ENCODE measurements at places on chromosomes 7 and 10.

DNA sequence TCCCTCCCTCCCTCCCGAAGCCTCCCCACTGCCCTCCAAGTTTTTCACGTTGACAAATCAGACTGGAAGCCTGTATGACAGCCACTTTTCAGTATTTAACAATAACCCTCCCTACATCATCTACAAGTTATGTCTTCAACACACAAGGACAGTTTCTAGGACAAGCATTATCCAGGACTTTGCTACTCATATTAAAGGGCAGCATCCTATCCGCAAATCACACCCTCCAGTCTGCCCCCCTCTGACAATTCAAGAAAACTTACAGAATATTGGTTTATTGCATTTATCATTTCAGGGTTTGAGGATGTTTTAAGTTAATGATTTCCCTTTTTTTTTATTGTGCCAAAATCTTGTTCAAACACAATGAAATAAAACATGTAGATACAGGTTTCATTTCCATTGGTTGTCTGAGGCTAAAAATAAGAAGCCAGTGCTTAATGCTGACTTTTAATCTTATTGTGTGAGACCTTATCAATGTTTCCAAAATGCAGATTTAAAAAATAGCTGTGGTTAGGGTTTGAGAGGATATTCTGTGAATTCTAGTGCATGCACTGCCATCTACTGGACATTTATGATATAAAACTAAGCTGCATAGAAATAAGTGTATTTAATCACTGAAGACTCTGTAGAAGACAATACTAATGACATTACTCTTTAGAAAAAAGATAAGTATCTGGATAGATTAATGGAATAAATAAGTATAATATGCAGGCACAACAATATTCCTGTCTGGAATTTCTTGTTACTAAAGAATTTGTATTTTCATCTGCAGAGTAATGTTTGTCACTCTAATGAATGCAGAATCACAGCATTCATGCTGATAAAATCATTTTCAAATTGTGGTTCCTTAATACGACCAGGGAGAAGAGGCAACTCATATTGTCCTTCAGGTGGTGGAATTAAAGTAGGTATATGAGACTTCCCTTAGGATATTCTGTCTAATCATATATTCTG is 64.1 kb downstream of the CAV1 start:
- peak; percentile 78 for DNase-seq

- DNase-seq: peak; percentile 53
These were observed 822 bp downstream of the SAMD9L start for GRCh38 chr7:93147363-93147762.

DNA sequence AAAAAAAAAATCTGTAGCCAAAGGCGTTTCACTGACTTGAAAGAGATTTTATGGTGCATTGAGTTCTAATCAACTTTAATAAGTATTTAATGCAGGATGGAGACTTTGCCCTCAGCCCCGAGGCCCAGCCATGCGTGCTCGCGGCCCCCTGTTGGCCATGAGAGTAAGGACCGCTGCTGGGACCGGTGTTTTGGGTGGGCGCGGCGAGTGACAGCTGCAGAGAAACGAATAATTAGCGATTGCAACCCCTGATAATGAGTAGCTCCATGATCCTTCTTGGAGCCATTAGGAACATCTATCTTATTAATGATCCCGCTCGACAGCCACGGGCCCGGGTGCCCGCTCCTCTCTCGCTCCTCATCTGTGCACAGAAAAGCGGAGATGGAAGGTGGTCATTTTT is 347.4 kb downstream of the RPS24 start:
- no peak for DNase-seq

DNA sequence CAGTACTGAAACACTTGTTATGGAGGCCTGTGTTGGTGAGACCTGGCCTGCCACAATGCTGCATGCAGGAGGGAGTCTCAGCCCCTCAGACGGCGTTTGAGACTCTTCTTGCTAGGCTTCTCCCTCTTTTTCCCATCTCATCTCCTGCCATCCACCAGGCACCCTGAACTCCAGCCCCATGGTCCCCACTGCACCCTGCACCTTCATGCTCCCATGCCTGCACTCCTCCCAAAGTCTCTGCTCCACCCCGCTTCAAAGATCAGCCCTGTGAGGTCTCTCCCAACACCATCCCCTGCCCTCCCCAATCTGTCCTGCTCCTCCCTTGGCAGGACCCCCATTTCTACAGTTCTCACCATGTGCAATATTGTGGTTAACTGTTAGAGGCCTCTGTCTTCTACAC is 61.7 kb downstream of the VOPP1 start:
- no peak for DNase-seq

GRCh38 chr7:5596046-5596895 is 172.6 kb upstream of the TNRC18 start:
- no peak for DNase-seq

- no peak for DNase-seq
These were observed 108.0 kb downstream of the MAD1L1 start for GRCh38 chr7:2124604-2125345.

- no peak for DNase-seq
These were observed 79.5 kb downstream of the PROSER2 start for GRCh38 chr10:11902646-11903045.

DNA sequence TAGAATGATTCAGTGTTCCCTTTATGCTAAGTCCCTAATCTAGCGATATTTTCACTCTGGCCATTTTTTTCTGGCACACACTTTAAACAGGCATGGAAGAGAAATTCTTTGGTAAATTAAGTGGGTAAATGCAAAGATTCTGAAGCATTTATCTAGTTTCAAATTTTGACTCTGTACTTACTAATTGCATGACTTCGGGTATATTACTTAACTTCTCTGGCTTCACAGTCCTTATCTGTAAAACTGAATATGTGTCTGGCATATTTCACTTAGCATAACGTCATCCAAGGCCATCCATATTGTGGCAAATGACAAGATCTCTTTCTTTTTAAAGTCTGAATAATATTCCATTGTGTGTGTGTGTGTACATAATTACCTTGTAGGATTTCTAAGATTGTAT is 114.5 kb downstream of the MBL2 start:
- no peak for DNase-seq

DNA sequence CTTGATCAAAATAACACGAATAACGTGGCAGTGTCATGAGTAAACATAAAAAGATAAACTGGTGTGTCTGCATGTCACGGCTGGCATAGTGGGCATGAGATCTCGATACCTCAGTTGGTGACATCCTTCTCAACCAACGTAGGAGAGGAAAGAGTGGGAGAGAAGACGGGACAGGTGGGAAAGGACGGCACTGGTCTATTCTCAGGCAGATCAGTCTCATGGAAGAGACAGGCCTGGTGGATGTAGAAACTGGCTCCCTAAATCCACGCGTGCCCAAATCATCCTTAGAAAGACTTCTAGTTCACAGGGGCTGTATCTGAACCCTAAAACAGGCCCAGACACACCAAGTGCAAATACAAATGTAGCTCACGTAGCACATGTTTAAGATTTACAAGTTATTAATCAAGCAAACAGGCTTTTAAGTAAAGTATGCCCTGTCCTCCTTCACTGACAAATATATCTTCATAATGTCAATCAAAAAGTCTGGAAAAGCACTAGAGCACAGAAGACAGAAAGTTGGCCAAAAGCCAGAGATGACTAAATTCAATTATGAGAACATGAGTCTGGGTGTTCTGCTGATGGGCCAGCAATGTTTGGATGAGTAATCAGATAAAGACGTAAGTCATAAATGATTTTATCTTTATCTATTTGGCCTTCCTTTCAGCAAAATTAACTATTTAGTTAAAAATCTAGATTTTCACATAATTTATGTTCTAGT is 56.3 kb downstream of the SFMBT2 start:
- no peak for DNase-seq

DNA sequence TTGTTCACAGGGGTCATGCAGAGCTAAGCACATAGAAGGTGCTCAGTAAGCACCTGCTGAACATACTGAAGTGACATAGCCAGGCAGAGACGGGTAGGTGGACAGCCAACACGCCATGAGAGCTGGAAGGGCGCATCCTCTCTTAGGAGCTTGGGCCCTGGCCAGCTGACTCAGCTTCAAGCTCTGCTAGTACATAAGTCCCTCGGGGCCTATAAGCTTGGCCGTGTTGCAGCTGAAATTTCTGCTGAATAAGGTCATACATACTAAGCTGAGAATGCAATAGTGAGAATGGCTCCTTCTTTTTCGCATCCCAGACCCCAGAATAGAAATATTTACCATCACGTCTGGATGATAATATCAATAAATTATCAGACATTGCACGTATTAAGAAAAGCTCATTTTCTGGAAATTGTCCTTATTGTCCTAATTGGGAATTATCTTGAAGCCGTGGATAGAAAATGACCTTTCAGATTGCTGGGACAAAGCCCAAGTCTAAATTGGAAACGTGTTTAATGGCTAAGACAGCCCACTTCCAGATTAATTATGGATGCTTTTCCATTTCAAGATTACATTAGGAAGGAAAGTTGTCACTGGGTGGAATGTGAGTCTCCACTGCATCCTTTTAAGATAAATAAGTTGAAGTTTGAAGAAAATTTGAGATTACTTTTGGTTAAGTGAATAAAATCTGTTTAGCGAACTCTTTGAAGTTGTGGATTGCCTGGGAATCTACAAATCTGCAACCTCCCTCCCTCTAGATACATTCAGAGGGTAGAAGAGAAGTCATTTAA is 287.1 kb upstream of the C7orf33 start:
- DNase-seq: peak; percentile 53

GRCh38 chr10:102117391-102118159 is 2.6 kb downstream of the LDB1 start:
- peak; percentile 88 for DNase-seq

DNA sequence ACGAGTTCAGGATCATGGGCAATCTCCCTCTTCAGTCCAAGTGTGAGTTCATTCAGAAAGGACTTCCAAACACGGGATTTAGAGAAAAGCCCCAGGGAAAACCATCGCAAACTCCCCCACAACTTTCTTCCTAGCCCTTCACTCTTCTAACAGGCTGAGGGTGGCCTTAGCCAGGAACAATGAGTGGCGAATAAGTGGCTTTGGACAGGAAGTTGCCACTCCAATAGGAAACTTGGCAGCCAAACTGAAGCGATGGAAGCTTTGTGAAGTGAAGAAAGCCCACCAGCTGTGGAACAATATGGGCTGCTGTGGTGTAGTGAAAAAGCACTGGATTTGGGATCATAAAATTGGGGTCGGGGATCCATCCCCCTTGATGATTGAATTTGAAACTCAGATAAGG is 193.2 kb downstream of the TEX36 start:
- no peak for DNase-seq

DNA sequence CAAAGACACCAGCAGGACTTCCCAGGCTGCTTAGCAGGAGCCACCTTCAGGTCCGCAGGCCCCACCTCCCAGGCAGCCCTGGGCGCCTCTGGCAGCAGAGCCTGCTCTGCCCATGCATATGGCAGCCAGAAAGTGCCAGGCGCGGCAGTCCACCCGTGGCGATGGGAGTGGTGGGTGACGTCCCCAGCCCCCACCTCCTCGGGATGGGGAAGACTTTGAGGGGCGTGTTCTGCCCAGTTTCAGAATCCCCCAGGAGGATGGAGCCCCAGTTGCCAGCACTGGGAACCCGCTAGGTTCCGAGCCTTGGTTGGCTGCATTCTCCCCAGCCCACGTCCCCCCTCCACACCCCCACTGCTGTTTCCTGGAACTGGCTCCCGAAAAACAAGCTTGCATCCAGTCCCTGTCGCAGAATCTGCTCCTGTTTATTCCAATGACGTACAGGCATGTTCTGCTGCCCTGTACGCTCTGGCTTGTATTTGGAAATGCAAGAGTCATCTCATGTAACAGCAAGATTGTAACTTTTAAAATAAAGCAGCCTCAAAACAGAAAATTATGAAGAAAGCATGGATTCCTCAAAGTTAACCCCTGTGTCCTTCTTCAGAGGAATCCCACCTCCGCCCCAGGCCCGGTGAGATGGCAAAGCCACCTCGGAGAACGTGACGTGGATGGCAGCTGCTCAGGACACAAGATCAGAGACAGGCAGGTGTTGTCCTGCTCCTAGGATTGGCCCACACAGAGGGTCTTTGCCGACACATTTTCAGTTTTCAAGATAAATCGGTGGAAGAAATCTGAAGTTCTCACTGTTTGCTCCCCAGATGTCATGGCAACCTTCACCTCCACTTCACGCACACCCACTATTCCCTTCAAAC is 87.8 kb upstream of the PPP2R2D start:
- DNase-seq: no peak

DNA sequence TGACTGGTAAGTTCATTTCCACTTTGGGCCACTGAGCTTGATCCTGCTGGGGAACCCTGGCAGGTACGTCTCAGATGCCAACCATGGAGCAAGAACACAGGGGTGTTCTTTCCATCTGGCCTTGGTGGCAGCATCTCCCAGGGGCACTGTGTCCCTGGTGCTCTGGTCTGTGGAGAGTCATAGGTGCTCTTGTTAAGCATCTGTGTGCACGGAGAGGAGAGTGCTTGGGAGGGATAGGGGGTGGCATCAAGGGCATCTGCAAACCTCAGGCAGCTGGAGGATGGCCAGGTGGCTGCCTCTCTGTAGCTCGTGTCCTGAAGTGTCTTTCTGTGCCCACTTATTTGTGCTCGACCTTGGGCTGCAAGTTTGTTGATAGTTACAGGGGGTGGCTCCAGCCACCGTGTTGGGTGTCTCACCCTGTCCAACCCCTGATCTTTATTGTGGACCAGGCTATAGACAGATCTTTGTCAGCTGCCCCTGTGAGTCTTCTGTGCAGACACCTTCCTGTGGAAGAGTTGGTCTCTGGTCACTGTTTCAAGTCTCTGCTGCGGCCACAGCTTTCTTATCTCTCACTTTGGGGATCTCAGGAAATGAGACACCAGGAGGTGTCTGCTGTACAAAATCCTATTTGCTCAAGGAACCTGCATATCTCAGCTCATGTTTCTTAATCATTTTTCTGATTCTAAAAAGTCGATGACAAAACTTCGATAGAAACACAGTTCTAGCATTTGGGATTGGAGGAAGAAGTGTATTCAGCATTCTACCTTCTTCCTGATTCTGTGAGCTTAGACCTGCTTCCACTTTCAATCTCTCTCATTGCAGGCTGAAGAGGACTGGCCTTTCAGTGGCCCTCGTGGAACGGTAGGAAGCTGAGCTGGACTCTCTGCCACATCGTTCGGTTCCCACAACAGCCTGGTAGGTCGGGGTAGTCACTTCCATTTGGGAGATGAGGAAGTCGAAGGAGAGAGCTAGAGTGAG is 17.2 kb upstream of the GIMAP8 start:
- peak; percentile 71 for DNase-seq

Data from pons (tissue), 1 donor.